ENCODE measurements at places on chromosomes 1 and 21.
A peak's percentile ranks its signal among the peaks of the same experiment; 100 is the strongest.

DNA sequence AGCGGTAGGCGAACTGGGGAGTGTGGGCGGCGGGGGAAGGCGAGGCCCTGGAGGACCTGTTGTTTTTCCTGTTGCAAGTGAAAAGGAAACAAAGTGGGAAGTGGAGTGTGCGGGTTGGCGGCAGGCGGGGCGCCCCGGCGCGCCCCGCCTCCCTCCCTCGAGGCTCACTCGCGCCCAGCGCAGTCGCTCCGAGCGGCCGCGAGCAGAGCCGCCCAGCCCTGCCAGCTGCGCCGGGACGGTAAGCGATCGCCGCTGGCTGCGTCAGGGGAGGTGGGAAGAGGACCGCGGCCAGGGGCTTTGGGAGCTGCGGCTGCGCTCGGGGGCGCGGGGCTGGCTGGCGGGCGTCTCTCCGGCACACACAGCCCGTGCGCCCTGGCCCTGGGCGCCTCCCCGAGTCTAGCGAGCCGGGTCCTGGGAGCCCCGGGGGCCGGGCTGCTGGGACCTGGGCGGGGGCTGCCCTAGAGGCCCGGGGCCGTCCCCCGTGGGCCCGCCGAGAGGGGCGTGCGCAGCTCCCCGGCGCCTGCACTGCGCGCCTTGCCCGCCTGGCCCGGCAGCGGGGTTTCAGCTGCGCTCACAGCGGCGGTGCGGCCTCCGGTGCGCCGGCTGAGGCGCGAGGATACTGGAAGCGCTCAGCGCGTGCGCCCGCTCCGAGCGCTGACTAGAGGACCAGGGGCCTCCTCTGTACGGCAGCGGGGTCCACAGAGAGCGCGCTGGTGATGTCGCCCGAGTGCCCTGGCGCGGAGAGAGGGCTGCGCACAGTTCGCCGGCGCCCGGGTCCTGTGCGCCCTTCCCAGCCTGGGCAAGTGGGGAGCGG is at the start of gene PIK3CD:
PIK3CD (plus strand) TSS at position 167 of the 814 bp plus-strand sequence. CDS start 58,725 bp downstream, outside the sequence.
- DNase-seq: peak; percentile 75

DNA sequence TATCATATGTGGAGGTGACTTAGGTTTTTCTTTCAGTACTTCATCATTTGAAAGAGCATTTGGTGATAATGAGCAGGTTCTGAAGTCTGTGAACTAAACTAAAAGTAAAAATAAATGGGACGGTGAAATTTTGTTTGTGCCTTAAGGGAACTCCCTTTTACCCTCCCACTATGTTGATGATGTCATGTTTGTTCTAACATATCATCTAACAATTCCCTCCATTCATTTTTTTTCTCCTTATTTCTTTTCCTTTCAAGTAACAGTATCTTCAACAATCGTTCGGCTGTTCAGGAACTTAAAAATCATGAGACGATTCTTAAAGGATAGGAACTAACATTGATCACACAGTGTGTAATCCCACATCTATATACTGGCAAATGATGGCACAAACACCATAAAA is 30.0 kb upstream of the IRF2BP2 start:
- no peak for DNase-seq

- no peak for DNase-seq
Measured at GRCh38 chr1:53540604-53541262, 81.5 kb downstream of the DMRTB1 start.

DNA sequence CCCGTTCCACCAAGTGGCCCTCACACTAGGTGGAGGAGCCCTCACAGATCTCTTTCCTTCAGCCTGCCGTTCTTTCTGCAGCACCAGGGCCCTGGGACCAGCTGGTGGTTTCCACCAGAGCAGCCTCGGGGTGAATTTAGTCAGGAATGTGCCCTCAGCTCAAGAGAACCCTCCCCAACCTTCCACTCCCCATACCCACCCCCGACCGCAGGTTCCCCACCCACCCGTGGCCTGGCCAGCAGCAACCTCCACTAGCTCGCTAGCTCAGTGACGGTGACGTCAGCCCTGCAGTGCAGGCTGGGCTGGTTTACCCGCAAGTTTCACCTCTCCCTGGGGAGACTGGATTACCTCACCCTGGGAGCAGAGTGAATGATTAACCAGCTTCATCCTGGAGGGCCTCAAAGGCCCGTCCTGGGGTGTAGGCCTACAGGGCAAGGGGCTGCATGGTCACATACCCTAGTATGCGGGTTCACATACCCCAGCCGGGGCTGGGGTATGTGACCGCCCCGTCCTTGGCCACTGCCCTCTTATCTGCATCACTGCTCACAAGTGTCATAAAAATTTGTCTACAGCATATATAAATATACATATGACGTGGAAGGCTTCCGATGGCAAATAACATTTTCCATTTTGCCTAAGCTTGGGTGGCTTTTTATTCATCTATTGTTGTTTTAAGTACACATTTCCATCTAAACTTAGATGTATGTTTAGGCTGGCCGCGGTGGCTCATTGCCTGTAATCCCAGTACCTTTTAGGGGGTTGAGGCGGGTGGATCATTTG is 24.5 kb downstream of the ELF3 start:
- DNase-seq: no peak

GRCh38 chr1:208149776-208150514 is 94.2 kb downstream of the PLXNA2 start:
- DNase-seq: no peak

- DNase-seq: no peak
Measured at GRCh38 chr1:87783315-87783714, 454.6 kb downstream of the LMO4 start.

DNA sequence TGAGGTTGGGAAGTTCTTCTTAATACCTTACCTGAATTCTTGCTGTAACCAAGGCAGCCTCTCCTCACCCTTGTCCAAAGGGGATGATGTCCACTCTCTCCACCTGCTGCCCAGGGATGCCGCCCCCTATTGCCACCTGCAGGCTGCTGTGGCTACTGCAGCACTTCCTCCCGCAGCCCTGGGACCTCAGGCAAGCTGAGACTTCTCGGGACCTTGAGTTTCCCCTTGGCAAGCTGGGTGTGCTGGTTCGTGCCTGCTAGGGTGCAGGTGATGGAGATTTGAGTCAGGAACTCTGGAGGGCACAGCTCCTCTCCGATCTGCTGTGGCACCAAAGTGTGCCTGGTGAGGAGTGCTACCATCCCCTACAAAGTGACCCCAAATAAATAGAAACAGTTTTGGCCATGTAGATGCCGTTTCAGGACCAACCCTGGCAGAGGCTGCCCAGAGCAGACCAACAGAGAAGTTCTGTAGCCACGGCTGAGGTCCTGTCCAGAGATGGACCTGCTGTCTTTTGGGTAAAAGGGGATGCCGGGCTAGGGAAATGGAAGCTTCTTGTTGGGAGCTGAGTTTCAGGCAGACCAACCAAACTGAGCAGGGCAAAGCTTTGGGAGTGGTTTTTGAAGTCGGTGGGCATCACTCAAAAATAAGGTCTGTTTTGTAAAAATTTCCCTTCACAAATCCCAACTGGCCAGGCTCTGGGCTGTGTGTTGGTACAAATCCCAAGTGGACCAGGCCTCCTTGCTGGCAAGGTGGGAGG is 31.7 kb downstream of the RUNX3 start:
- DNase-seq: peak; percentile 85

DNA sequence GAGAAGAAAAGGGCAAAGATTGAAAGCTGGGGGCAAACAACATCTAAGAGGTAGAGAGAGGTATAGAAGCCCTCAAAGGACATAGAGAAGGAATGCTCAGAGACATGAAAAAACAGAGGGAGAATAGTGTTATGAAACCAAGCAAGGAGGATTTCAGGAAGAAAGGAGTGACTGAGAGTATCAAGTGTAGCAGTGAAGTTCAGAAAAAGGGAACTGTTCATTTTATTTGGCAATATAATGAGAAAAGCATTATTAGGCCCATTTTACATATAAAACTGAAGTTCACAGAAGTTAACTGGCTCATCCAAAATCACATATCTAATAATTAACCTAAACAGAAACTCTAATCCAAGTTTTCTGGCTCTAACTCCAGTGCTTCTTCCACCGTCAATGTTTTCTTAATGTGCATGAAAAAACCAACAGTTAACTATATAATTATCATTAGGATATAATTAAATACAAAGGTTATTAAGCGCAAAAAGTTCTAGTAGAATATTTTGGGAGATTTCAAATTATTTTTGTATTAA is 17.7 kb downstream of the NEXN start:
- DNase-seq: no peak

DNA sequence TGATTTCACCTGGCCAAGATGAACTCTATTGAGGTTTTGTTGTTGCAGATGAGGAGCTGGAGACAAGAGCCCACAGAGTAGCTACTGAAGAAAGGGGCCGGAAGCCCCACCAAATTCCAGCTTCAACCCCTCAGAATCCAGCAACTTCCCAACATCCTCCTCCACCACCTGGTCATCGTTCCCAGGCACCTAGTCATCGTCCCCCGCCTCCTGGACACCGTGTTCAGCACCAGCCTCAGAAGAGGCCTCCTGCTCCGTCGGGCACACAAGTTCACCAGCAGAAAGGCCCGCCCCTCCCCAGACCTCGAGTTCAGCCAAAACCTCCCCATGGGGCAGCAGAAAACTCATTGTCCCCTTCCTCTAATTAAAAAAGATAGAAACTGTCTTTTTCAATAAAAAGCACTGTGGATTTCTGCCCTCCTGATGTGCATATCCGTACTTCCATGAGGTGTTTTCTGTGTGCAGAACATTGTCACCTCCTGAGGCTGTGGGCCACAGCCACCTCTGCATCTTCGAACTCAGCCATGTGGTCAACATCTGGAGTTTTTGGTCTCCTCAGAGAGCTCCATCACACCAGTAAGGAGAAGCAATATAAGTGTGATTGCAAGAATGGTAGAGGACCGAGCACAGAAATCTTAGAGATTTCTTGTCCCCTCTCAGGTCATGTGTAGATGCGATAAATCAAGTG is 14.3 kb downstream of the CD2 start:
- DNase-seq: peak; percentile 65

DNA sequence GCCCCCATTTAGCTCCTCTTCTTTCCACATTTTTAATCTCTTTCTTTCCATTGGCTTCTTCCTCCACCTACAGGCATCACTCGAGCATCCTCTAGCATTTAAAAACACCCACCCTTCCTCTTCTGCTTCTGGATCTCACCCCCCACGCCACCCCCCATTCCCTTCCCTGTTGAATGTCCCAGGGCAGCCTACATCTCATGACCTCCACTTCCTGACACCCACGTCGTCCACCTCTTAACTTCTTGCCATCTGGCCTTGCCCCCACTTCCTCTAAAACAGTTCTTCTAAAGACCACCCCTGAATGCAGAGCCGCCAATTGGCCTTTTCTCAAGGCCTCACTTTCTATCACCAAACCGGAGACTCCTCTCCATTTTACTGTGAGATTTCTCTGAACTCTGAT is 6.1 kb upstream of the ETNK2 start:
- no peak for DNase-seq

GRCh38 chr1:42944246-42944928 is 14.3 kb downstream of the SLC2A1 start:
- DNase-seq: no peak

DNA sequence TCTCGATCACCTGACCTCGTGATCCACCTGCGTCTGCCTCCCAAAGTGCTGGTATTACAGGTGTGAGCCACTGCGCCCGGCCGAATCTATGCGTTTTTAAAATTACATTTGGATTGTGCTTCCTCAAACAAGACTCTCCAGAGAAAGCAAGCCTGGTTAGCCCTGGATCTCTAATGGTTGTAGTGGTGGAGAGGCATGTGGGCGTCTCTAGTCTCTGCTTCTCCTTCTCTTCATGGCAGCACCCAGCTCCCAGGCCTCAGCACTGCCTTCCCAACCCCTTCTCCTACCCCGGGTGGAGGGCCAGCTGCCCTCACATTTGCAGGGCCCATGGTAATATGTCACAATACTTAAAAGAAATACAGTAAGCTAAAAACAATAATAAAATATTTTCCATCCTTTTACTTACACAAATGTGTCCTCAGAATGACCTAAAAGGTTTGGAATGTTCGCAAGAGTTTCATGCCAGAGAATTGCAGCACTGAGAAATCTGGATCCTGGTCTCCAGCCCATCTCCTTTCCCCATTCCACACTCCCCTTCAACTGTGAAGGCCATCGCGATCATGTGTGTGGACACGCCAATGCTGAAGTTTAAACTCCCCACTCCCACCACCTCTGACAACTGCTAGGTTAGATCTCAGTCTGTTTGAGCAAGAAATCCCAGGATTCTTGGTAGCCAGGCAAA is 7.0 kb downstream of the OR14I1 start:
- DNase-seq: no peak

DNA sequence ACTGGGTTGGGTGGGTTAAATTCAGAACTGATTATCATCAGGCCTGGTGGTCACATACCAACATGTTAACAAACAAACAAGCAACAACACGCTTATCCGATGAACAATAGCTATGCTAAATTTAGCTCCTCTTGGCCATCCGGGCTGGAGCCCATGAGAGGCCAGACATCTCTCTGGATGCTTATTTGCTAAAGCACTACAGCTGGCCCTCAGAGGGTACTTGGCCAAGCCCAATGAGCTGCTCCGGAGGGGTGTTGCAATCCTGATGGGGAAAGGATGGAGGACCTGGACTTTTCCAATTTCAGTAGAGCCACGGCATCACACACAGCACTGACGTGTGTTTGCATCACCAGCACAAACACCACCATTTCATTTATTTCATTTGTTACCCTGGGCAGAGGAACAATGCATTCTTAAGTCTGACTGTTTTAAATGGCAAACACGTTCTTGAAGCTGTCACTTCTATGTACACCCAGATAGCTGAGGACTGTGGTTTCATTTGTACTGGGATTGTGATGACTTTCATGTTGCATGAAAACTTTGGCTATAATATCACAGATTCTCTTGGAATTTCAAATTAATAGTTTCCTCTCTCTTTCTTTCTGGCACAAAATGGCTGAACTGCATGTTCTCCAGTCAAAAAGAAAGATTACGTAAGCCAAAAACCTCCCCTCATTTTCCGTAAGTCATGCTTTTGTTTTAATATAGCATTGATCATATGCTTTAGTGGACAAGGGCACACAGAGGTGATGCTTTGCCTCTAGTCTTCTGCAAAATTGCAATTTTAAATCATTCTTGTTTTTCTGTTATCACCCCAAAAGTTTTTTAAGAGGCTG is 359.8 kb upstream of the KAZN start:
- DNase-seq: no peak

- no peak for DNase-seq
Measured at GRCh38 chr1:119542492-119542946, 35.5 kb downstream of the HSD3B1 start.

DNA sequence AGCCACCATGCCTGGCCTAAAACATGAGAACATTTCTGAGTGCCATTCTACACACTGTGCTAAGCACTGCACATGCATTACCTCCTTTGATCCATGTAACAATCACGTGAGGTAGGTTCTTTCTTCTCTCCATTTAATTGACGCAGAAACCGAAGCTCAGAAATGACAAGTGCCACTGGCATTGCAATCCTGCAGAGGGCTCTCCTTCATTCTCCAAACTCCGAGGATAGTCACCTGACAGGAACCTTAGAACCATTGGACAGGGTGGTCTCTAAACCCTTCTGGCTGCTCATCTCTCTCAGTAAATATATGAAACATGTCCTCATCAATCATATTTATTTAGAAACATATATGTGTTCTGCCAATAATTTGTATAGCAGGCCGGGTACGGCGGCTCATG is 167.1 kb upstream of the JUN start:
- no peak for DNase-seq

DNA sequence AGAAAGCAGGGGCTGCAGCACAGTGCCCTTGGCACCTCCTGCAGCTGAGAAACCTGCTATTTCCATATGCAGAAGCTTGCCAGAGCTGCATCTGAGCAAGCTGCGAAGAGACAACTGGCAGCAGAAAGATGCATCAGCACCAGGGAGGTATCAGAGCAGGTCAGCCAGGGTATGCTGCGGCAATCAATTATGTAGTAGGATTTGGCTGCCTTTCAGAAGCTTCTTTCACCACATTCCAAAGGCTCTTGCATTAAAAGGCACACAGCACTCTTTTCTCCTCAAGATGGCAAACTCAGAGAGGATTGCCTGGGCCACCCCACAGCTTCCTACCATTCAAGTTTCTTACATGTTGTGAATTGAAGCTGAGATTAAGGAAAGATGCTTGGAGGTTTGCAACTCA is 47.6 kb upstream of the RAP1A start:
- DNase-seq: no peak

Data from activated CD8-positive, alpha-beta memory T cell treated with anti-CD3 and anti-CD28 coated beads, Interleukin-2, amount 50 U/mL, for 48 hours (primary cell).